ENCODE measurements at places on chromosomes 7 and 10. TPM values are rescaled to one million over a fixed set of nuclear protein-coding genes. Genes with fewer than 3 reads are reported as not detected.

Gene HOXA9
- total RNA-seq = 19.1 TPM

Gene NDUFB8
- 229 TPM for total RNA-seq

Gene LZTS2
- total RNA-seq = 27.8 TPM

Gene HOXA5
- total RNA-seq = 7.1 TPM

Gene GPR26
- not detected for total RNA-seq

Gene SSC4D
- total RNA-seq = 0.68 TPM

Gene ADAM12
- not detected for total RNA-seq

Gene PRRT4
- total RNA-seq = 0.25 TPM

Gene CDC14C
- not detected for total RNA-seq

Gene CPA4
- not detected for total RNA-seq

Gene STX1A
- 8.1 TPM for total RNA-seq

Gene UCN3
- total RNA-seq = not detected

Gene PHTF2
- 123 TPM for total RNA-seq

Gene ZNF438
- total RNA-seq = 37.0 TPM

Gene ARHGAP12
- total RNA-seq = 34.3 TPM

Gene COBL
- total RNA-seq = 82.1 TPM

Gene ITIH5
- total RNA-seq = 7.8 TPM

Gene ZNF804B
- not detected for total RNA-seq

Gene CFAP69
- 4.9 TPM for total RNA-seq

Gene ZNF727
- 0.17 TPM for total RNA-seq

Gene KAZALD1
- 3.6 TPM for total RNA-seq

Gene ABCC2
- 1.5 TPM for total RNA-seq

All from gastrocnemius medialis (tissue), 4 donors.